SK-N-MC (cell line): ENCODE measurements at places on chromosomes 16 and 17.

- no peak for DNase-seq
These were observed 42.6 kb upstream of the CDR2 start for GRCh38 chr16:22417019-22417418.

- DNase-seq, result no peak
These were observed 483.0 kb downstream of the SLC39A11 start for GRCh38 chr17:72609501-72609900.

GRCh38 chr17:1730326-1731193 is 6.1 kb downstream of the WDR81 start:
- DNase-seq, result no peak

DNA sequence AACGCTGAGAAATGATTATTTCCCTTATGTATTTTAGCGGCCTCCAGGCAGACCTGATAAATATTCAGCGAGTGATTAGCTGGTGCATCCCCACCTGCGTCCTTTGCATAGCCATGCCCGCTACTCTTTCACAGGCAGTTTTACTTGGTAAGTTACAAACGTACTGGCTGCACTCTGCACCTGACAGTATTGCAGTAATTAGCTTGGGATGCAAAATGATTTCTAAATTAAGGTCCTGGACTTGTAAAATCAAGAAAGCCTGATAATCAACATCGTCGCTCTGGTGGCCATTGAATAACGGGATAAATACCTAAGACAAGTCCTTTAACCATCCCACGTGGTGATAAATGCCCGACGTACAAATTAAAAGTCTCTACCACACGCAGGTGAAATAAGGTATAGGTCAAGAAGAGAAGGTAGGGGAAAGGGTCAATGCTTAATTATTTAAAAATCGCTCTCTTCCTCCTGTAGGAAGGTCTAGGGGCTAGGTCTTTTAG is 998 bp upstream of the PRKCA start:
- DNase-seq, result no peak

GRCh38 chr16:6281274-6281673 is 1051.4 kb upstream of the RBFOX1 start:
- no peak for DNase-seq

DNA sequence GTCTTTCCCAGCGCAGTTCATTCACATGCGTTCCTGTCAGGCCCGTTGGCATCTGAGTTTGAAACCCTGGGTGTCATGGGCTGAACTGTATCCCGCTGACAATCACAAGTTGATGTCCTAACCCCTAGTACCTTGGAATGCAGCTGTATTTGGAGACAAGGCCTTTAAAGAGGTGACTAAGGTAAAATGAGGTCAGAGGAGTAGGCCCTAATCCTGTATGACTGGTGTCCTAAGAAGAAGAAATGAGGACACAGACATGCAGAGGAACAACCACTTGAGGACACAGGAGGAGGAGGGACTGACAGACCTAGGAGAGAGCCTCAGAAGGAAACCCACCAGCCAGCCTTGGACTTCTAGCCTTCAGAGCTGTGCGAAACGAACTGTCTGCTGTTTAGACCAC is 33.1 kb downstream of the TRPV2 start:
- DNase-seq, result no peak

- no peak for DNase-seq
These were observed 60.5 kb downstream of the ZZEF1 start for GRCh38 chr17:4082136-4082924.

GRCh38 chr17:76820561-76820960 is 47.6 kb upstream of the MGAT5B start:
- no peak for DNase-seq

DNA sequence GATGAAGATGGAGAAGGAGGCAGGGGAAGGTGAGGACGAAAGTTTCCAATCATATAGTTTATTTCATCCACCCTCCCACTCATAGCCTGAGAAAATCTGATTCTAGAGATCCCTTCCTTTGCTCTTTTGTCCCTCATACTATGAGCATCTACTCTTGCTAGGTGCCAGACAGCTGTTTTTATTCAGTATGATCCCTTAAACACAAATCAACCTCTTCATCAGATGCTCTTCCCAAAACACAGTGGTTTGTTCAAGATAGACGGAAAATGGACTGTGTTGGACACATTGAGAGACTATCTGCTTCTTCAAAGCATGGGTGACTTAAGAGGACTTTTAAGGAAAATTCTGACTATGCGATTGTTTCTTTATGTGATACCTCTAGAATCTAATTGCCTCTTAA is 49.4 kb upstream of the XYLT1 start:
- no peak for DNase-seq

DNA sequence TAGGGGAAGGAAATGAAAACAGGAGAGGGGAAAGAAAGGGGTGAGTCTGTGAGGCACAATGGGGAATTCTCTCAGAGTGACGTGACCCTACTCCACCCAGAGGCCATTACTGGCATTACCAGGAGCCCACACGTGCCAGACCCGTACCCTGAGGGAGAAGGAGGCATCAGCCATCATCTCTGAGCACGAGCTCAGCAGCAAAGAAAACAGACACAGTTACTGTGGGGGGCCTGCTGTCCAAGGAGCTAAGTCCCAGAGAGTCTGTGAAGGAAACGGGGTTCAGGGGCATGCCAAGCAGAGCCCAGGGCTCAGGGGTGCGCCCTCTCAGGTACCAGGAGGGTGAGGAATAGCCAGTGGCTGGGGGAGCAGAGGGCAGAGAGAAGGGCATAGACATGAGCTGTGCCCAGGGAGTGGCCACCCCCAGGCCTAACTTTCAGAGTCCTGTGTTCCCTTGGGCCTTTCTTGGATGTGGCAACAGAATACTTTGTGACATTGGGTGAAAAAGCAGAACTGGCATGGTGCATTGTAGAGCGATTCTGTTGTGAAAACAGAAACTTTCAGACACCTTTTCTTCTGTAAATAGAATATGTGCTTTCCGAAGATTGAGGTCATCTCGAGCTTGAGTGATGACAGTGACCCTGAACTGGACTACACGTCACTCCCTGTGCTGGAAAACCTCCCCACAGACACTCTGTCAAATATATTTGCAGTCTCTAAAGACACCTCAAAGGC is 11.3 kb downstream of the TAF1C start:
- no peak for DNase-seq

GRCh38 chr16:53991754-53992378 is 287.9 kb downstream of the FTO start:
- DNase-seq, result no peak

- DNase-seq, result no peak
These were observed 45.0 kb downstream of the DYNLRB2 start for GRCh38 chr16:80585764-80586163.

- no peak for DNase-seq
These were observed 96.1 kb downstream of the KCNJ2 start for GRCh38 chr17:70265471-70265870.
